ENCODE measurements at places on chromosomes 7 and 10.

DNA sequence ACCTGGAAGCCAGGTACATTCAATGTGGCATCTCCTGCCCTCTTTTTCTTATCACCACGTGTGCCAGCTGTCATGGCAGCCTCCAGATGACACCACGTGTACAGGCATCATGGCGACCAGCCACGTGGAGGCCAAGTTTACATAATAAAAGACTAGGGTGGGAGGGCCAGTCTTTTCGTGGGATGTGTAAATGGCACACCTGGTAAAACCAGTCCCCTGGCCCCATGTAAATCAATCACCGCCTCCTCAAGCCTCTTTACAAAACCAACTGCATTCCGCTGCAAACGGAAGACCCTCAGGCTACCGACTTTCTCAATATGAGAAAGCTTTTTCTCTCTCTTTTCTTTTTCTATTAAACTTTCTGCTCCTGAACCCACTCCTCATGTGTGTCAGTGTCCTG is 65.1 kb upstream of the PHF14 start:
- DNase-seq = no peak

- no peak for DNase-seq
These were observed 926.7 kb downstream of the TYW1 start for GRCh38 chr7:67923286-67923685.

GRCh38 chr10:127279334-127279774 is 83.0 kb upstream of the INSYN2A start:
- DNase-seq = no peak

DNA sequence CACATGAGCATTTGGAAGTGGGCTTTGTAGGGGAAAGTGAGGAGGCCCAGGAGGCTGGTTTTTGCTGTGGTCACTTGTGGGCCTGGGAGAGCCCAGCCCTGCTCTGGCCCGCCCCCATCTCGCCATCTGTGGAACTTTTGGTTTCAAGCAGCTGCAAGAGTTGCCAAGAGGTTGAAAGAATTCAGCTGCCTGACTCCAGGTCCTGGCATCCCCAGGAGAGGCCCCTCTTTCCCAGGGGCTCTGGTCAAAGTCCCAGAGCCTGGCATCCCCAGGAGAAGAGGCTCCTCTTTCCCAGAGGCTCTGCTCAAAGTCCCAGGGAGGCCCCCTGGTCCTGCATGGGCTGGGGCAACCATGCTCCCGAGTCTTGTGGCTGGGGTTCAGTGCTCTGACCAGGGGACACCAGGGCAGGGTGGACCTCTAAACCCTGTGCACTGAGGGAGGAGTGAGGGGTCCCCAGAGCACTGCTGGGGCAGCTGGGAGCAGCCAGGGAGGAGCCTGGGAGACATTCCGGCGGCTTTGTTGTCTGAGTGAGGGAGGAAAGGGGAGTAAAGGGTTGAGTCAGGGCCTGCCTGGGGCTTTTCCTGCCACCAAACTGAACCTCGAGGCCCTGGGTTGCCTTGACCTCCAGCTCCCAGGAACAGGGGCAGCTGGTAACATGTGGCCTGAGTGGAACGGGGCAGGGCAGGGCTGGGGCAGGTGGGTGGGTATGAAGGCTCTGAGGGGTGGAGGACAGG is 27.7 kb upstream of the CSGALNACT2 start:
- no peak for DNase-seq

DNA sequence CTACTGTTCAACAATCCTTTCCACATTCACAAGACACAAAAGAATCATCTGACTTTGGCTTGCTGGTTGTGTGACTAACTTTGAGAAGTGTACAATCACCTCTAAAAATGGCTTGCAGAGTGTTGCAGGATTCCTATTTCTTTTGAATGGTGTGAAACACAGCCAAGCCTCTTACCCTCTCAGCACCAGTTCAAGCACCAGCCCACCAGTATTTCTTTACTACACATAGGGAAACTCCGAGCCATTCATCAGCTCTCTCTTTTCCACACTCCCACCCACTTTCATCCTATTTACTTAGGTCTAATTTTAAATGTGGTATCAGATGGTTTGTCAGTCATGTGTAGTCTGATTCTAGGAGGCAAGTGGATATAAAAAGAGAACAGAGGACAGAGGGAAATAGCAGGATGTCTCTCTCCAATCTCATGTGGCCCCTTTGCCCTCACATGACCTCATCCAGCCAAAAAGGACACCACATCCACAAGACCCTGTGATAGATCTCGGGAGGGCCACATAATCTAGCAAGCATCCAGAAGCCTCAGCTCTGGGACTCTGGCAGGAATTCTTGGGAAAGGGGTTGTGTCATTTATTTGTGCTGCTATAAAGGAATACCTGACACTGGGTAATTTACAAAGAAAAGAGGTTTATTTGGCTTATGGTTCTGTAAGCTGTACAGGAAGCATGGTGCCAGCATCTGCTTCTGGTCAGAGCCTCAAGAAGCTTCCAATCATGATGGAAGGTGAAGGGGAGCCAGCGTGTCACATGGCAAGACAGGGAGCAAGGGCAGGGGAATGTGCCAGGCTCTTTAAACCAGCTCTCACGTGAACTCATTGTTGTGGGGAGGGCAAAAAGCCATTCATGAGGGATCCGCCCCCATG is 66.8 kb upstream of the NEBL start:
- no peak for DNase-seq

DNA sequence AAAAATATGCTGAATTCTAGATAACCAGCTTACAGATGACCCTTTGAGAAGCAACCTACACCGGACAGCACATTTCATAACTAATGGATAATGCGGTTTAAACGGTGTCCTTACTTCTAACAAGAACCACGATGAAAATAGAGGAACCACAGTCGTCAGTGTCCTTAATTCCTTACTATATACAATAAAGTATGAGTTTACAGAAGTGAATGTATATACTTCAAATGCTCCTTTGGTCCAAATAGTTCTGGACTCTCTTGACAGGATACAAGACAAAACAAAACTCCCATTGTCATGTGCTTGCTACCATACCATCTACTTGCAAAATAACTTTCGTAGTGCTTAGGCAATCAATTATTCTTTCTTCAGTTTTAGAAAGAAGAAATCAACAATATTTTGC is 2.4 kb downstream of the NAMPT start:
- no peak for DNase-seq

DNA sequence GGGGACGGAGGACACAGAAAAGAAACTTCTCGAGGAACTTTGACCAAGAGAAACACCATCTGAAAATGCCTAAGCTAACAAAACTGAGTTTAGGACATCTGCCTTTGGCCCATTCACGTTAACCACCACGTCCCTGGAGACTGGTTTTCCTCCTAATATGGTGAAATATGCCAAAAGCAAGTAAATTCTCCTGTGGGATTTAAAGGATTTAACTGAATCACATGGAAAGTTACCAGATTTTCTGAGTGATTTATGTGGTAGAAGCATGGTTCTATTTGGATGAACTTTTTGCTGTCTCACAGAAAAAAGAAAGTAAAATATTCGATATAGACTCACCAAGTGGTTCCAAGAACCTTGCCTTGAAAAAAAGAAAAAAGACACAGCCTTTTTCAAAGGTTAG is 30.4 kb upstream of the BMPER start:
- DNase-seq = no peak

DNA sequence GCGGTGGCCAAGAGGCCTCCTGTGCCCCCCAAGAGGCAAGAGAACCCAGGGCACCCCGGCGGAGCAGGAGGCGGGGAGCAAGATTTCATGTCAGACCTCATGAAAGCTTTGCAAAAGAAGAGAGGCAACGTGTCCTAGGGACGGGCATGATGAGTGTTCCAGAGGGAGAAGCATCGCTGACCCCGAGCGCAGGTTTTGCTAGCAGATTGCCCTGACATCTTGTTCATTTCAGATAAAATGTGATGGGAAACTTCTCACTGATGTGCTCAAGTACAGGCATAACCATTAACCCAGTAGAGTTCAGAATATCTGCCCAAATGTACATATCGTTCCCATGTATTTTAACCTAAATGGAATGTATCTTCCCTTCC is 129.2 kb downstream of the APBB1IP start:
- no peak for DNase-seq

- no peak for DNase-seq
These were observed 54.5 kb downstream of the COL1A2 start for GRCh38 chr7:94449151-94449725.

GRCh38 chr7:12728192-12728538 is 40.7 kb downstream of the ARL4A start:
- no peak for DNase-seq

DNA sequence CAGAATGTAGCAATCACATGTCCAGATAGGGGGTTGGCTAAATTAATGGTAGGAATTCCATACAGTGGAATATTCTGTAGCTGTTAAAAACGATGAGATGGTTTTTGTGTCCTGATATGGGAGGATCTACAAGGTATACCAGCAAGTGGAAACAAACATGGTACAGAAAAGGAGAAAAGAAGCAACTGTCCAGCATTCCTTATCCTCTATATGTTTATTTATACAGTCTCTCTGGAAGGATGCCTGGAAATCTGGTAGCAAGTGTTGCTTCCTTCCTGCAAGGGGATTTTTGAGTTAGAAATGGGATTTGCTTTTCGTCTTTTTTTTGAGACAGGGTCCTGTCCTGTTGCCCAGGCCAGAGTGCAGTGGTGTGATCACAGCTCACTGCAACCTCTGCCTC is 19.3 kb downstream of the IL15RA start:
- no peak for DNase-seq

DNA sequence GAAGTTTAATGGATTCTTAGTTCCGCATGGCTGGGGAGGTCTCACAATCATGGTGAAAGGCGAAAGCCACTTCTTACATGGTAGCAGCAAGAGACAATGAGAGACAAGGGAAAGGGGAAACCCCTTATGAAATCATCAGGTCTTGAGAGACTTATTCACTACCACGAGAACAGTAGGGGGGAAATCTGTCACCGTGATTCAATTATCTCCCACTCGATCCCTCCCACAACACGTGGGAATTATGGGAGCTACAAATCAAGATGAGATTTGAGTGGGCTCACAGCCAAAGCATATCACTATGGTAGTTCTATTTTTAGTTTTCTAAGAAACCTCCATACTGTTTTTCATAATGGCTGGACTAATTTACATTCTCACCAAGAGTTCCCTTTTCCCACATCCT is 36.7 kb downstream of the SPAM1 start:
- no peak for DNase-seq

DNA sequence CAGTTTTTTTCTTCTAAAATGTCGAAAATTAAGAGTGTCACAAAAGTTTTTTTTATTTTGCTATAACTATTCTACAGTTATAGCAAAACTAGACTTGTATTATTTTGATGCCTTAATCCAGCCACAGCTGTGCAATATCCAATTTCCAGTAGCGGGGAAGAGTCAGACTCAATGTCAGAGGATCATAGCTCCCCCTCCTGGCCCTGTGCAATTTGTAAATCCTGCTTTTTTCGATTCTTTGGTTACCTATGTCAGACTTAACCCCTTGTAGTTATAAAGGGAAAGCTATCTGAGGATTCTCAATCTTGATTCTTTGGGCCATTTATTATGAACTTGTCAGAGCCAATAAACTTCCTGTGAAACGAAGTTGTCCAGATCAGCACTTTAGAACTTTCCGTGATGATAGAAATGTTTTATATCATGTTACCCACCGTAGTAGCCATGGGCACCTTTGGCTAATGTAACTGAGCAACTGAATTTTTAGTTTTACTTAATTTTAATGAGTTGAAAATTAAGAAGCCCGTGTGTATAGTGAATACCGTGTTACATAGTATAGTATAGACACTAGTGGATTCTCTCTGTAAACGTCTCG is 87.7 kb upstream of the PRKCQ start:
- DNase-seq = no peak

- DNase-seq = no peak
These were observed 52.4 kb downstream of the IKZF1 start for GRCh38 chr7:50356945-50357268.

DNA sequence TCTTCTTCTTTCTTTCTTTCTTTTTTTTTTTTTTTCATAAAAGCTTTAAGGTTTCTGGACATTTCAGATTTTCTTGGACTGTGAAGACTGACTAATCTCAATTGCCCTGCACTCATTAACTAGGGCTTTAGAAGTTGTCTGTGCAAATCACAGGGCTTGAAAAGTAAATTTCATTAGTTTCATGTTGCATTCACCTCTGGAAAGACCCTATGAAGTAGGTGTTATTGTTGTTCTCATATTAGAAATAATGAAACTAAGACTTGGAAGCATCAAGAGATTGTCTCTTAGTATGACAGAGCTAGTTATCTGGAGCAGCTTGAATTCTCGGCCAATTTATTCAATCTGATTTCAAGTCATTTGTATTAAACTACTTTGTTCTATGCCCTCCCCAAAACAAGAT is 28.2 kb upstream of the SEMA3D start:
- no peak for DNase-seq

DNA sequence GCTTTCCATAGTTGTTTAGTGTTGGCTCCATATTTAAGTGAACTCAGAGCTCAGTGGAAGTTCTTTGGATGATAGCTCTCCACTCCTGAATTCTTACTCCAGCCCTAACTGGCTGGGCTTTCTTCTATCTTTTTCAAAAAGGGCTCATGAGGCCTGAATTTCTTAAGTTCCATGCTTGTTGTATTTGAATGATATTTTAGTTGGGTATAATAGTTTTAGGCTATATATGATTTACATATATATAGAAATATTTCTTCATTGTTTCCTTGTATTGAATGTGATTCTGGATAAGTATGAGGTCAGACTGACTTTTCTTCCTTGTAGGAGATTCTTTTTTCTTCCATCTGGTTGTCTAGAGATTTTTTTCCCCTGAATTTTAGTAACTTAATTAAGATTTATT is 843.5 kb downstream of the LRMDA start:
- DNase-seq = no peak

- no peak for DNase-seq
These were observed 26.2 kb upstream of the ABLIM1 start for GRCh38 chr10:114684084-114684821.

DNA sequence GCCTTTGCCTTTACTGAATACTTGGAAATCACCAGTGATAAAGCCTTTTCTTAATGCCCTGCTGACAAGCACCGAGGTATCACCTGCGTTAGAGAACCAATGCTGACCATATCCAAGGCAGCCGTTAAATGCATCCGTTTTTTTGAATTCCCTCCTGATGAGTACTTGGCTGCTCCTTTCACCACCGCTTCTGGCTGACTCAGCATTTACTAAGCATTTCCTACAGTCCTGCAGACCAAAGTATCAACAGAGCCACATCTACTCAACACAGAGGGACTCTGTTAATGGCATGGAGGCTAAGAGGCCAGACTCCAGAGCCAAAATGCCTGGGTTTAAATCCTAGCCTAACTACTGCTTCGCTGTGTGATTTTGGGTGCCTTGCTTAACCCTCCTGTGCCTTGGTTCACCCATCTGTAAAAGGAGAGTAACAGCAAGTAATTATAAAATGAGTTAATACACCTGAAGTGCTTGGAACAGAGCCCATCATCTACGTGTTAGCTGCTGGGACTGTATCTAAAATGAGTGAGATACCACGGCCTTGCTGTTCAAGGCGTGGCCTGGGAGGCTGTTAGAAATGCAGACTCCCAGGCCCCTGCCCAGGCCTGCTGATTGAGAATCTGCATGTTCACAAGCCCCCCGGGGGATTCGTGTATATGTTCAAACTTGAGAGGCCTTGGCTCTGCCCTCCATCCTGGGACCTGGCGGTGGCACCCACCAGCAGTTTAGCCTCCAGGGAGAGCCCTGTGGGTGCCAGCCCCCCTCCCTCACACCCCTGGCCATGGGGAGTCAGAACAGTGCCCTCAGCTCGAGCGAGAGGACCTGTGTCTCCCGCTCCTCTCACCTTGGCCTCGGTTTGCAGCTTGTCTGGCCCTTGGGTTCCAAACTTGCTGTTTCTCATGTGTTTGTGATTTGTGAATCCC is 30.8 kb upstream of the EFCAB10 start:
- DNase-seq = no peak

- no peak for DNase-seq
These were observed 809.0 kb downstream of the NRG3 start for GRCh38 chr10:82683945-82684344.
